ENCODE measurements at places on chromosomes 5 and 9.
A peak's percentile ranks its signal among the peaks of the same experiment; 100 is the strongest.

GRCh38 chr5:55706230-55706629, 5.9 kb downstream of the SLC38A9 start:
- no peak for DNase-seq

DNA sequence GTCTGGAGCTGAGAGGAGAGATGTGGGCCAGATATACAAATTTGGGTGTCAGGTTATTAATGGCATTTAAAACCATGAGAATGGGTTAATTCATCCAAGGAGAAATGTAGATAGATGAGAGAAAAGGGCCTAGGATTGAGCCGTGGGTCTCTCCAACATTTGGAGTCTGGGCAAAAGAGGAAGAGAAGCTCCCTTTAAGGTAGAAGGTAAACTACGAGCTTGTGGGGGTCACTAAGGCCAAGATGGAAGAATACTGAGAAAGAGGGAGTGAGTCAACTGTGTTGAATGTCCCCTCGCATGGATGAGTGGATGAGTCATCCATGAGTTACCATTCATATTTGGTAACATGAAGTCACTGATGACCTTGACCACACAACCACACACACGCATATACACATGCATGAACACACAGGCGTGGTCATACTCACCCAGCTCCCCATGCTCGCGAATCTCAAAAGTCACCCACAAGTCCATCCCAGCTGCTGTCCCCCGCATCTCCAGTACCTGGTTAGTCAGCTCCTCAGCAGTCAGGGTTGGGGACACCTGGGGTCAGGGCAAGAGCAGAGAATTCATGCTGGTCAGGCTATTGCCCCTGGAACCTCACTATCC, 6.8 kb upstream of the FCHSD1 start:
- peak; percentile 83 for DNase-seq

- no peak for DNase-seq
Measured at GRCh38 chr9:111030492-111030891, 7.8 kb downstream of the LPAR1 start.

GRCh38 chr5:31957151-31957550, 217.0 kb downstream of the GOLPH3 start:
- DNase-seq, result no peak

- DNase-seq, result no peak
Measured at GRCh38 chr9:3118081-3118480, 274.2 kb upstream of the PUM3 start.

- no peak for DNase-seq
Measured at GRCh38 chr9:121574774-121575519, 75.3 kb upstream of the GGTA1 start.

- DNase-seq, result no peak
Measured at GRCh38 chr9:89753472-89754055, 148.8 kb downstream of the GADD45G start.

- no peak for DNase-seq
Measured at GRCh38 chr5:95923918-95924544, 37.6 kb downstream of the ELL2 start.

DNA sequence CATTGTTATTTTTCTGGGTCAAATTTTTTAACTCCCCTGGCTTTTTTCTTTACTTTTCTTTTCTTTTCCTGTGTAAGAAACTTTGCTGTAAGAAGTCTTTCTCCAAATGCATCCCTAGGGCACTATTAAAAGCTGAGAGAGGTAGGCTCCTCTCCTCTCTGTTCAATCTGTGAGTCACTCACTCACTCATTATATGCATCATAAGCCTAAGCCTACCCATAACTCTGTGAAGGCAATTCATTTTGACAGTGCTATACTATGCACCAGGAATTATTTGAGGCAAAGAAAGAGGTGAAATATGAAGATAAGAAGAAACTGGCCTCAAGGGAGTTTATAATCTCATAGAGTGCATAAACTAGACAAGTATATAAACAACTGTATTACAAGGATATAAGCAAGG, 67.9 kb upstream of the PRR16 start:
- DNase-seq, result no peak

GRCh38 chr5:175463641-175464040, 14.7 kb upstream of the SFXN1 start:
- no peak for DNase-seq

DNA sequence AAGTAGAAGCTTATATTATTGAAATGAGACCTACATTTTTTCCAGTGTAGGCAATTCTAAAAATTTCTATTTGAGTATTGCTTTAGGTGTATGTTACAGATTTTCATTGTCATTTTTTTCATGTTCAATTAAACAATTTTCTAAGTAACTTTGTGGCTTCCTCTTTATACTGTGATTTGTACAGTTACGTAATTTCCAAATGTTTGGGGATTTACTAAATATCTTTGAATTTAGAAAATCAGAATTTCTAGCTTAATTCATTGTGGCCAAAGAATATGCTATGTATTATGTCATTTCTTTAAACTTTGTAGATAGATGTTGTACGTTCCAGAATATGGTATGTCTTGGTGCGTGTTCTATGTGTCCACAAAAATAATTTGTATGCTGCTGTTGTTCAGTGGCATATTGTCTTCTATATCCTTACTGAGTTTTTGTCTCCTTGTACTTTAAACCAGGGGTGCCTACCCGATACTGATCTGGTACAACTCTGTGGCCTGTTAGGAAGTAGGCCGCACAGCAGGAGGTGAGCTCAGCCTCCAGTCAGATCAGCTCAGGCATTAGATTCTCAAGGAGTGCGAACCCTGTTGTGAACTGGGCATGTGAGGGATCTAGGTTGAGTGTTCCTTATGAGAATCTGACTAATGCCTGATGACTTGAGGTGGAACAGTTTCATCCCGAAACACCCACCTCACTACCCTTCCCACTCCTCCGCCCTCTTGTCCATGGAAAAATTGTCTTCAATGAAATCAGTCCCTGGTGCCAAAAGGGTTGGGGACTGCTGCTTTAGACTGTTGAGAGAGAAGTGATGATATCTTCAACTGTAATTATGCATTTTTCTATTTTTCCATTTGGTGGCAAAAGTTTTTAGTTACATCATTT, 63.5 kb downstream of the UBE2R2 start:
- DNase-seq, result no peak

DNA sequence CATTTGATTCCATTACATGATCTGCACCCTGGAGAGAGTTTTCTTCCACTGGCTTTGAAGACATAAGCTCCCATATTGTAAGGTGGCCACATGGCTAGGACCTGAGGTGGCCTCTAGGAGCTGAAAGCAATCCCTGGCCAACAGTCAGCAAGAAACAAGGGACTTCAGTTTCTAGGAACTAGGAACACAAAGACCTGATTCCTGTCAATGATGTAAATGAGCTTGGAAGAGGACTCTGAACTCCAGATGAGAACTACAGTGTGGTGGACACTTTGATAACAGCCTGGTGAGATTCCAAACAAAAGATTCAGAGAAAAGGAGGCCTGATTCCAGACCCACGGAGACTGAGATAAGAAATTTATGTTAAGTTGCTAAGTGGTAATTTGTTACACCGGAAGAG, 129.0 kb downstream of the MCTP1 start:
- no peak for DNase-seq

DNA sequence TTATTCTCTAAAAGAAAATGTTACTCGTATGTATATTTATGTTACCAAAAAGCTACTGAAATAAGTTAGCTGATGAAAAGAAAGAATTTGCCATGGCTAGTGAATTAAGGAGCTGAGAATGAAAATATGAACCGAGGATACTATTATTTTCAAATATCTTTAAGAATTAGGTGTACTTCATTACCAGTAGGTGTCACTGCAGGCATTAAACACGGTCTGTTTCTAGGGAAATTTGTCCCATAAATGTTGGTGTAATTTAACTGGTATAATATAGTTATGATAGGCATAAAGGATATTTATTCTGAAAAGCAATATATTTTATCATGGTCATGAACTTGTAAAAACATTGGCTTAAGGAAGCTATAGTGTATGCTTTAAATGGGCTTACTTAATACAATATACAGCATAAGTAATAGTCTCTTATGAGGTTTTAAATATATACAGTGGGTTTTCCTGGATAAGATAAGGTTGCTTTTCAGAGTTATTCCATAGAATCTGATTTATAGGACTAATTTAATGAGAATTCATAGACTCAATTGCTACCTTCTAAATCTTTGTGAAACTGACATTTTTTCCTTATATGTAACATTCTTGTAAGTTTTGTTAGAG, 72.4 kb upstream of the MPDZ start:
- peak; percentile 40 for DNase-seq

GRCh38 chr5:88556406-88556805, 287.8 kb upstream of the TMEM161B start:
- no peak for DNase-seq

GRCh38 chr5:160473681-160474080, 52.0 kb downstream of the PTTG1 start:
- no peak for DNase-seq

DNA sequence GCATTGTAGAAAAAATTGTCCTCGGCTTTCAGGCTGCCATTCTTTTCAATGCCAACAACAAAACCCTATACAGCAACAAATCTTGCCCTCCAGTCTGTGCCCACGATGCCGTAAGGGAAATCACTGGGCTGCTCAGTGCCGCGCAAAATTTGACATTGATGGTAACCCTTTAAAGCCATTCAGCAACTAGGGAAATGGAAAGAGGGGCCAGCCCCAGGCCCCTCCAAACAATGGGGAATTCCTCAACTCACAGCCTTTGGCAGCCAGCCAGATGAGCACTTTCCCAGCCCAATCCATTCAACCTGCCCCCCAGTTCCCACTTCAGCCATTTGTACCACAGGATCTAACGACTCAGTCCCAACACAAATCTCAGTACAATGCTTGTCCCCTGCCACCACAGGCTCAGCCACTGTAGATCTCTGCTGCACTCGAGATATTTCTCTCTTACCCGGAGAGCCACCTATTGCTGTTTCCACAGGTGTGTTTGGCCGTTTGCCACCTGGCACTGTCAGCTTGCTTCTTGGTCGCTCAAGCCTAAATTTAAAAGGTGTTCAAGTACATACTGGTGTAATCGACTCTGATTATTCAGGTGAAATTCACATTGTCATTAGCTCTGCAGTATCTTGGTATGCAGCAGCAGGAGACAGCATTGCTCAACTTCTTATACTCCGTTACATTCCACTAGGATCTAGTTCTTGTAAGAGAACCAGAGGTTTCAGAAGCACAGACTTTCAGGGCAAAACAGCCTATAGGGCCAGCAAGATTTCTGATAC, 103.3 kb downstream of the SYK start:
- no peak for DNase-seq

DNA sequence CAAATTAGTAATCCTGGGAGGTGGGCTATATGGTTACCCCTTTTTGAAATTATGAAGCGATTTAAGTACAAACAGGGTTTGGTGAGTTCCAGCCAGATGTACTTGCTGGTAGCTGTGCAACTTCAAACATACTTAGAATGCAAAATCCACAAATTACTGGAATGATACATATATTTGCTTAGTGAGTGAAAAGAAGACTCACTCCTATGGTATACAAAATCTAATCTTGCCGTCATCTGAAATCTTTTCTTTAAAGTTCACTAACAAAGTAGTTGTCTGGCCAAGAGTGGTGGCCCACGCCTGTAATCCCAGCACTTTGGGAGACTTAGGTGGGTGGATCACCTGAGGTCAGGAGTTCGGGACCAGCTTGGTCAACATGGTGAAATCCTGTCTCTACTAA, 64.9 kb upstream of the TJP2 start:
- no peak for DNase-seq

DNA sequence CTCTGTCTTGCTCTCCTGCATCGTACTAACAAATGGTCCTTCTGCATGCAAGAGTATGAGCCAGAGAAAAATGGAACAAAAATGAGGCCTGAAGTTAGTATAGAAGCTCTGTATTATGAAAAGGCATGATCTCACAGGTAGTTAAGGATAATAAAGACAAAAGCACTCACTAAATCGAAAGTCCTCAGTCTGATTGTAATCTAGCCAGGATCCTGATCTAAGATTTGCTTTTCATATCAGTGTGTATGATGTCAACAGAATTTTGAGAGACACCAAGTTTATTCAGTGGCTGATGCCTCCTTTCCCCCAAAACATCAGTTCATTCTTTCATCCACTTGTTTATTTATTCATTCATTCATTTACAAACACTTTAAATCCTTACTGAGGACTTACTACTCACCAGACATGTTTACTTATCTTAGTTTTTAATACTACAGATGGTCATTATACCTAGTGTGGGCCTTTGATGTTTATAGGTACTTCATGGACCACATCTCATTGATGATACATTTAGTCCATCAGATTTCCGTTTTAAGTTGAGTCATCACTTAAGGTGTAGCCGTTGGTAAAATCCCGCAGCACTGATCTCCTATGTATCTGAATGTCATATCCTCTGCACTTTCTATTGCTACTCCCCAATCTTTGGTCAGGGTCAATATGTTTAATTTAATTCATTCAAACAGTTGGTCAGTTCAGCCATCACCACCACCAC, 105.2 kb upstream of the DHFR start:
- no peak for DNase-seq

- no peak for DNase-seq
Measured at GRCh38 chr9:104092875-104093600, 1.1 kb upstream of the SMC2 start.

GRCh38 chr5:122192497-122193496, 63.5 kb downstream of the ZNF474 start:
- peak; percentile 70 for DNase-seq

- peak; percentile 23 for DNase-seq
Measured at GRCh38 chr5:151483176-151483575, 35.8 kb downstream of the SLC36A1 start.

Data from AG20443 (cell line).